ENCODE measurements at places on chromosomes 2 and 18. TPM values are rescaled to one million over a fixed set of nuclear protein-coding genes. Genes with fewer than 3 reads are reported as not detected.

AQP12B gene
- not detected for total RNA-seq

MC4R gene
- total RNA-seq: not detected

CBLN2 gene
- not detected for total RNA-seq

STARD6 gene
- total RNA-seq: not detected

CRACDL gene
- not detected for total RNA-seq

RGPD5 gene
- 14.0 TPM for total RNA-seq

DSG4 gene
- total RNA-seq: not detected

NCKAP5 gene
- 0.37 TPM for total RNA-seq

DLX1 gene
- total RNA-seq: under 0.01 TPM

CRYGC gene
- not detected for total RNA-seq

DES gene
- total RNA-seq: 0.73 TPM

RSAD2 gene
- 0.37 TPM for total RNA-seq

CNDP1 gene
- not detected for total RNA-seq

AKAIN1 gene
- total RNA-seq: not detected

FIGN gene
- total RNA-seq: 1.1 TPM

PSMA8 gene
- not detected for total RNA-seq

C18orf54 gene
- total RNA-seq: 5.3 TPM

MAP3K20 gene
- 76.2 TPM for total RNA-seq

ERLEC1 gene
- total RNA-seq: 50.7 TPM
